ENCODE measurements at places on chromosomes 12 and 14.

- DNase-seq, result no peak
Observed at GRCh38 chr14:59529189-59529588, 44.9 kb downstream of the JKAMP start.

- no peak for DNase-seq
Observed at GRCh38 chr12:121175383-121176119, 34.4 kb upstream of the P2RX4 start.

DNA sequence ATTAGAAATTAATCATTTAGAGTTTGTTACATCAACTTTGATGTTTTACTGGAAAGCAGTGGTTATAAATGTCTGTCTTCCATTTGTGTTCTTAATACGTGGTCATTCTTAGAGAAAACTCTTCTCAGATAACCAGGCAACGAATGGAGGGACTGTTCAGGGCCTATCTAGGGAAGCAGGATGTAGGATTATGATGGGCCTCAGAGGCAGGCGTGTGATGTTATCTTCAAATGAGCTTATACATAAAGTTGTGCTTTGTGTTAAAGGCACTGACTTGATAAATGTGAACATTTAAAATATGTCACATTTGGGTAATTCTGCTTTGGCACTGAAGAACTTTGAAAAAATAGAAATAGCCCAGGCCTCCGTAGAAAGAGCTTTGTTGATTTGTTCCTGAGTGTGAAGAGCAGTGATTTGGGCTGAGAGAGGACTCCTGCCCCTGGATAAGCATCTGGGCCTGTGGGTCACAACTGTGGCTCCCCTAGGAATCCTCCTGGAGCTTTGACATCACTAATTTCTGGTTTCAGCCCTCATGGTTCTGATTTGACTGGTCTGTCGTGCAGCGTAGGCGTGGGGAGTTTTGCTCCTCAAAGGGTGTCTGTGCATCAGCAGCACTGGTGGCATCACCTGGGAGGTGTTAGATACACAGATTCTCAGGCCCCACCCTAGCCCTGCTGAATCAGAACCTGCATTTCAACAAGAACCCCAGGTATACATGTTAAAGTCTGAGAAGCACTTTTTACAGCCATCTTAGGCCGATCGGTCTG, 55.4 kb downstream of the SAMD4A start:
- DNase-seq, result no peak

- no peak for DNase-seq
Observed at GRCh38 chr12:92571169-92571568, 131.6 kb upstream of the PLEKHG7 start.

- DNase-seq, result no peak
Observed at GRCh38 chr12:95739561-95740313, 50.8 kb downstream of the NTN4 start.

GRCh38 chr14:98633380-98633779, 638.6 kb downstream of the BCL11B start:
- peak; percentile 47 for DNase-seq

GRCh38 chr14:105187116-105187515, 6.0 kb upstream of the NUDT14 start:
- DNase-seq, result peak; percentile 24

DNA sequence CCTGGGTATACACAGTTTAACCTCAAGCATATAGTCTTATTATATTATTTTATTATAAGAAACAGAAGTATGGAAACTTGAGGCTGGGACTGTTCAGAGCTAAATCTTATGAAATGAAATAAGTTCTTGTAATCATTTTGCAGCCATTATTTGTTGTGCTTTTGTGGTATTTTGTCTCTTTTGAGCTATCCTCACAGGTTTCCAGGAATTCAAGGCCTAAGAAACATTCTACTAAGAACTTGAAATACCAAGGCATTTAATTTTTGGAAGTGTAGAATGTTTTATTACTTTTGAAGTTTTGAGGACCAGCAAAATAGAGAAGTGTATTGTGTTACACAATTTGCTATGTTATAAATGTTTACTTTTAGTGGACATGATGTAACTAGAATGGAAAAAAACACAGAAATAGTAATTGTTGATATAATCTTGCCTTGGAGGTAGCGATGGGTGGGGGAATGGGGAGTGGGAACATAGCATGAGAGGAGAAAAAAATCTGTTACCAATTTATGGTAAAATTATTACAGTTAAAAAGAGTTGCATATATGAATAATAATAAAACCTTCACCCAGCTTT, 81.7 kb downstream of the CRADD start:
- DNase-seq, result no peak

- DNase-seq, result no peak
Observed at GRCh38 chr12:131990980-131991305, 41.2 kb downstream of the EP400 start.

GRCh38 chr12:3098436-3098835, 21.3 kb downstream of the TSPAN9 start:
- DNase-seq, result no peak

GRCh38 chr14:29092121-29092520, 325.5 kb downstream of the FOXG1 start:
- DNase-seq, result no peak

- DNase-seq, result no peak
Observed at GRCh38 chr12:129696926-129697325, 206.9 kb downstream of the TMEM132D start.

- no peak for DNase-seq
Observed at GRCh38 chr12:65311260-65311659, 32.8 kb downstream of the MSRB3 start.

DNA sequence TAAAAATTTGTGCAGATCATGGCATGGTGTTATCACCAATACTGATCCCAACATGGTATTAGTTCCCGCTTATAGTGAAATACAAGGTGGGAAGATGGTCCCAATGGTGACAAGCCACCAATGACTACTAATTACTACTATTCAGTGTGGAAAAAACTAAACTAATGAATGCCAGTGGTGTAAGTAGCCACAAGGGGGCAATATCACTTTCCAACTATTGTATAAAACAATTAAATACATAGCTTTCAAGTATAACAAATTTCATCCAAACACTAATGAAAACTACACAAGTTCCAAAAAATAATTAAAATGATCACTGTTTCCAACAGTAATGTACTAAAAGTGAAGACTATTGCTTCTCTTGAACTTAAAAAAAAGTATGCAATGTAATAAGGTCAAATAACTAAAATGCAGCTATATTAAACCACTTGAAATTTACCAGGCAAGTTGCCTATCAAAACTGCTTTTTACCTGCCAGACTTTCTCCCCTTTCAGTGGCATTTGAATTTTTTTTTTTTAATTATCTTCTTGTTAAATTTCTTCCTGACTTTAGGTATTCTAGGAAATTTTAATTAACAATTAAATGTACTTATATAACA, 58.0 kb downstream of the PAPLN start:
- no peak for DNase-seq

- DNase-seq, result no peak
Observed at GRCh38 chr12:46160101-46160980, 108.5 kb downstream of the SLC38A1 start.

GRCh38 chr12:89051065-89051677, 301.1 kb downstream of the DUSP6 start:
- DNase-seq, result peak; percentile 76

GRCh38 chr14:54483073-54483745, 5.6 kb downstream of the GMFB start:
- no peak for DNase-seq

DNA sequence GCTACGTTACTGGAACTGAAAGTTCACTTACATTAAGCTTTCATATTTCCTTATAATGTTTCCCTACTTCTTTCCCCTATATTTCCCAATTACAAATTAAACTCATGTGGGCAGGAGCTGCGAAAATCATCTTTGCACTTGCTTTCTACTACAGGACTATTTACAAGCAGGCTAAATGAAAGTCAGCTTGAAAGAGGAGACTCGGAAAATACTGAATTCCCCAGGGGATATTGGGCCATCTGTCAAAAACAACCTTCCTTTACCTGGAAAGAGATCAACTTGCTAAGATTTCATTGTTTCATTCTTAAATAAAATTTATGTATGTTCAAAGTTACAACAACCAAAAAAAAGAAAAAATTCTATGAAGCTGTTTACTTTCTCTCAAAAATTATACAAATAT, 92.8 kb upstream of the BBS10 start:
- no peak for DNase-seq

DNA sequence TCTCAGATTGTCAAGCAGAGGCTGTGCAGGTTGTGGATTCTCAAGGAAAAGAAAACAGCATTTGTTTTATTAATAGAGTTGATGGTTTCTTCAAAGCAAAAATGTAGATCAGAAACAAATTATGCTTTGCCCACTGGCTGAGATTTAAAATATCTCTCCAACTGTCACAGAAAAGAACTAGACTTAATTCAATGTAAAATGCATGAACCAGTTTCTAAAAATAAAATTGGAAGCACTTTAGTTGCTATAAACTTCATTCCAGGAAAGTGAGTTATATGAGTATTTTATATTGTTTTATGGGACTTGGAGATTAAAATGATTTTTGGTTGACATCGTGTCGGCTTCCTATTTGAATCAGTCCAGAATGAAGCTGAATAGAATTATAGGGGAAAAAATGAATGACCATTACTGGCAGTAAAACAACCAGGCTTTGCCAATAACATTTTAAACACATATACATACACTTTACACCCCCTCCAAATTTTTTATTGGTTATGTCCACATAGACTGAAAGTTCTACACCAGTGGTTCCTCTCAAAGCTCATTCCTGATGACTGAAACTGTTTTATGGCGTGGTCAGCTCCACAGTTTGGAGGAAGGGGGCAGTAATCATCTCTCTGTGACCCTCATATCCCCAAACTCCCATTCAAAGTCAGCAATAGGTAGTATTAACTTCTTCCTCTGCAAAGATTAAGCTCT, 55.5 kb upstream of the DAAM1 start:
- DNase-seq, result no peak

DNA sequence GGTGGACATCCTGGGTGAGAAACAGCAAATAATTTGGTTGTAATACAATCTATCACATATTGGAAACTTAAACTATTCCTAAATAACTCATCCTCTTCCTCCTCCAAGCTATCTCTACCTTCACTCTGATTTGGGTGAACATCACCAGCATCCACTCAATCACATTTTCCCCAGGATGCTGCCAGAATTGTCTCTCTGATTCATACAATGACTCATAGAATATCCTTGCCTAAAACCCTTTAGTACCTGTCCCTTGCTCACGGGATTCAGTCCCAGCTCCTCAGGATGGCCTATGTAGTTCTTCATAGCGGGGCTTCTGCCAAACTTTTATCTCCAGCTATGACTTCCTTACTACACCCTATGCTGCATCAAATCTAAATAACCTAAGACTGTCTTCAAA, 146.8 kb downstream of the EMP1 start:
- no peak for DNase-seq
